ENCODE measurements at places on chromosomes 6 and 20.

- DNase-seq = no peak
Measured at GRCh38 chr6:16375843-16376242, 137.5 kb downstream of the GMPR start.

DNA sequence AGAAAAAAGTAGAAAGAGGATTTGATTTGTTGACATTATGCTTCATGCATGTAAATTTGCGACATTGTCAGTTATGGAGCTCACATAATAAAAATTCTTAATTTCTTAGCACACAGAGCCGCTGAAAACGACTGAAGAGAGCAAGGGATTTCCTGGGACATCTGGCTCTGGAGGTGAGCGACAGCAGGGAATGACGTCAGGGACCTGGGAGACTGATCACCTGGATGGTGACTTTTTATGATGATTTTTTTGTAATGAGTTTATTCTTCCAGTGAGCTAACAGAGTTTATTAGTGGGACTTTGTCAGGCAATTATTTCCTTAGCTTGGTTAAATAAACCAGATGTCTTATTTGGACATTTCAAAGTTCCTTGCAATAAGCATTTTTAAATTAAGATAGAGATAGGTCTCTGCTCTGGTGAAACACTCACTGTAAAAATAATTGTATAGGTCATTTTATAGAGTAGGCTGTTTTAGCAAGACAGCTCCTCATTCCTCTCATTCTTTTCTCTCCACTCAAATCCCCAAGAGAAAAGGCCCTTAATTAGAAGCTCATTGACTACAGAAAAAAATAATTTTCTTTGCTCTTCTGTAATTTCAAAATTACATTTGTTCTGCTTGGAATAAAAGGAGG lies 19.4 kb downstream of the TMEM200A start:
- DNase-seq = no peak

- DNase-seq = no peak
Measured at GRCh38 chr6:36150283-36150682, 20.0 kb downstream of the MAPK13 start.

- peak; percentile 96 for DNase-seq
Measured at GRCh38 chr20:46117704-46118467, at the start of gene CD40. Gene CD40, plus strand, starts transcription at chr20:46118314. Its CDS starts 30 bp downstream, at chr20:46118344.

DNA sequence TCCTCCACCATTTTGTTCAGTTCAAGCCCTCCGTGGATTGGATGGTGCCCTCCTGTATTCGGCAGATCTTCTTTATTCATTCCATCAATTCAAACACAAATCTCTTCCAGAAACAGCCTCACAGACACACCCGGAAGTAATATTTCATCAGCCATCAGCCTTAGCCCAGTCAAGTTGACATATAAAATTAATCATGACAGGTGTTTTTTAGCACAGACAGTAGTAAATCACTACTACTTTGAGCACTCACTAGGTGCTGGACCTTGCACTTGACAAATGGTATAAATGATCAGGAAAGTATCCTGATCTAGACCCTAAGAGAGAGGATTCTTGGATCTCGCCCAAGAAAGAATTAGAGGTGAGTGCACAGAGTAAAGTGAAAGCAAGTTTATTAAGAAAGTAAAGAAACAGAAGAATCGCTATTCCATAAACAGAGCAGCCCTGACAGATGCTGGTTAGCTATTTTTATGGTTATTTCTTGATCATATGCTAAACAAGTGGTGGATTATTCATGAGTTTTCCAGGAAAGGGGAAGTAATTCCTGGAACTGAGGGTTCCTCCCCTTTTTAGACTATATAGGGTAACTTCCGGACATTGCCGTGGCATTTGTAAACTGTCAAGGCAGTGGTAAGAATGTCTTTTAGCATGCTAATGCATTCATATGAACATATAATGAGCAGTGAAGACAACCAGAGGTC lies 194.6 kb upstream of the LAMP5 start:
- no peak for DNase-seq

DNA sequence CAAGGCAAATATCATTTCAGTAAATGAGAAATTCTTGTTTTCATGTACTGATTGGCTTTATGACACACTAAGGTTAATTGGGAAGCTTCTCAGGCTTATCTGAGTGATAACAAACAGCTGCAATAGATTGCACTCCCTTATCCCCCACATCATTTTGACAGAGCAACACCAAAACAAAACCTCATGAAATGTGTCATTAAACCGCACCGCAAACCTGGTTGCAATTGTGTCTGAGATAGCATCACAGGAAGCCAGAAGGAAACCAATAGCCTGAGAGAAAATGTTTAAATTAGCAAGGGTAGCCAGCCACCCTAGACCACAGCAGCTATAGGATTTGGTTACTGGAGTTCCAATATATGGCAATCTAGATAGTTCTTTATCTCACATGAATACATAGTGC lies 31.6 kb upstream of the LAMA4 start:
- DNase-seq = no peak

- DNase-seq = no peak
Measured at GRCh38 chr20:44219791-44220190, 9.2 kb upstream of the OSER1 start.

- no peak for DNase-seq
Measured at GRCh38 chr20:58038123-58038654, 190.3 kb downstream of the ANKRD60 start.

DNA sequence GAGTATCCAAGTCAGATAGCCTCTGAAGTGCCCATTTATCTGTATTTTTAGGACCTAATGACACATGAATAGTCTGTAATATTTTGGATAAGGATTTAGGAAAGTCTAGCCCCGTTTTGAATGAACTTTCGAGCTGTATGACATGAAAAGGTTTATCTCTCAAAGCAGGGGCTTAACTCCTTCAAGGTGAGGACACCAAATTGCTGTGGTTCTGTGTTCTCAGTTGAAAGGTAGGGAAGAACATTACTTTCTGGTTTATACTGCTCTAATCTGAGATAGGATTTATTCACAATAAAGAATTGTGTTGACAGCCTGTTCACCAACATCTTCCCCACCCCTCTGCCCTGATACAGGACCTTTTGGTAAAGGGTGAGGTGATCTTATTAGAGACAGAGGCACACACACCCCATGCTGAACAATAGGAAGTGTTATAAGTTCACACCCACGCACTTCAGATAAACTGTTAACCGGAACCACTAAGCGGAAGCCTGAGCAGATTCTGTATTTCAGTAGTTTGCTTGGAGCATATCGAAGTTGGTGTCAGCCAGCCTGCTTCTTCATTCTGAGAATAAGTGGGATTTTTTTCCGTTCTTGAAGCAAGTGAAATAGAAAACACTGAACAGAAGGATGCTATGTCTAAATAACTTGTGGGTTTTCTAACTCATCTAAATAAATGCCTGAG lies 223.3 kb downstream of the TMEM242 start:
- DNase-seq = no peak

DNA sequence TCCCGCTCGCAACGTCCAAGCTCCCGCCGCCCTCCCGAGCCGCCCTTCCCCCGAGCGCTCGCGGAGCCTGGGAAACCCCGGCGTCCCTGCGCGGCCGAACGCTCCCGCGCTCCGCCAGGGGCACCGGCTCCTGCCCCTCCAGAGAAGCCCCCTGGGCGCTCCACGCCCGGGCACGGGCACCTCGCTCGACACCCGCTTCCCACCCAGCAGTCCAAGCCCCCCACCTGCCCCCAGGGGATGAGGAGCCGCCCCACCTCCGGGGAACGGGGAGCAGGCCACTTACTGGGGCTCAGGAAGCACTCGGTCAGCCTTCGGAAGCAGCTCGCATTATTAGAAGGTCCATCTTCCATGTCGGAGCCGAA lies 1.4 kb downstream of the PDE10A start:
- DNase-seq = no peak

DNA sequence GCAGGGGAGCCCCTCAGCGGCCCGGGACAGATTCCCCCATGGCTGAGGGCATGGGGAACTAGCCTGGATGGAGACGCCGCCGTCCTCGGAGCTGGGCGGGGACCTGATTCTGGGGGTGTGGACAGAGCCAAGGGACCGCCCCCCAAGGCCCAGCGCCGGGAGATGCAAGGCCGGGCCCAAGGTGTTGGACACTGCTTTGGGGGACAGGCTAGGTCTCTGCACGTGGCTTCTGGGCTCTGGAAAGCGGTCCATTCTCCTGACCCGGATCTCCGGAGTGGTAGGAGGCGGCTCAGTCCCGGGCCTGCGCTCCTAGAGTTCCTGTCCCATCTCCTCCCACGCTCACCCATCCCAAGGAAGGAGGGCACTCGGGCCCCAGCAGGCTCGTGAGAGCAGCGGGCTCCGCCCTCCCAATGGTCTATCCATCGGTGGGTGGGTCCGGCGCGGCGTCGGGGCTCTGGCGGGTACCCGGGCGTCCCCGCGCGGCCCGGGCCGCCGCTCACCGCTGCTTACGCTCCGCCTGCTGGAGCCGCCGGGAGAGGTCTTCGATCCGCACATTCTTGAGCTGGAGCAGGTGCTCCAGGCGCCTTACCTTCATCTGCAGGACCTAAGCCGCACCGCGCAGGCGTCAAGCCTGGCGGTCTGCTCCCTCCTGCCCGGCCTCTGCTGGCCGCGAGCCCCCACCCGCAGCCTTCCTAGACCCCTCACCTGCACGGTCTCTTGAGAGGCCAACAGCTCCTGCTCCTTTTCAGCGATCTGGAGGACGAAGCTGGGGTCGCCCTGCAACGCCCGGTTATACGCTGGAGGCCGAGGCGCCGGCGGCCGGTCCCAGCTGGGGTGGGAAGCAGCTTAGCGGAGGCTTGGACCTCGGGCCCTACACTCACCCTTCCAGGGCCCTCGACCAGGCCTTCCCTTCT lies 3.3 kb downstream of the SPEF1 start:
- peak; percentile 86 for DNase-seq

GRCh38 chr20:23602241-23602640 lies 3.5 kb downstream of the CST9 start:
- no peak for DNase-seq

DNA sequence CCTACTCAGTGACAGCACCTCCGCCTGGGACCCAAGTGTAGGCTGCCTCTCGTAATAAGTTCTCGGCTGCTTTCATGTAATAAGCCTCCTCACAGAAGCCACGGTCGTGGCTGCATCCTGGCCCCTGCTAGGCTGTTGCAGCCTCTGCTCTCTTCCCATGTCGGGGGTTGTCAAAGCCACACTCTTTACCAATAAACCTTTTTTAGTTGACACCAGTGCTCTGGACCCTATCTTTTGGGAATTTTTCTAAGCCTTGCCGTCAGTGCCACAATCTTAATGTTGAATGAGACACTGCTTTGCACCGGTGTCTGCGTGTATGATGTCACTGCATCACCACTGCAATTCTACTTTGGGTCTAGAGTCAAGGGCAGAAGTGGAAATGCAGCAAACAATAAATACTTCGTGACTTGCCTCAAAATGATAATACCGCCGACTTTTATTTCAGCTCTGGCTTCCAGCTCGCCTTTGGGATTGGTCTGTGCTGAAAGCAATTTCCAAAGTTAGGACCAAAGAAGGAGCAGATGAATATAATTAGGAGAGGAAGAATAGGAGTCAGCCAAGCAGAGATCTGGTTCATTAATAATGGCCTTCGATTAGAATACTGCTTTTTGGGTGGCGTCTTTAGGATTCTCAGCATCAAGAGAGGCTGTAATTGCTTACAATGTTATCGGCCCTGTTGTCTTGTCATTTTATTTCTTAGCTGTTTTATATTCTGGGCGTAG lies 57.6 kb upstream of the CCN6 start:
- DNase-seq = no peak

GRCh38 chr6:7154341-7155139 lies 46.8 kb downstream of the RREB1 start:
- no peak for DNase-seq

- DNase-seq = no peak
Measured at GRCh38 chr20:46712056-46712636, 2.7 kb downstream of the SLC2A10 start.

DNA sequence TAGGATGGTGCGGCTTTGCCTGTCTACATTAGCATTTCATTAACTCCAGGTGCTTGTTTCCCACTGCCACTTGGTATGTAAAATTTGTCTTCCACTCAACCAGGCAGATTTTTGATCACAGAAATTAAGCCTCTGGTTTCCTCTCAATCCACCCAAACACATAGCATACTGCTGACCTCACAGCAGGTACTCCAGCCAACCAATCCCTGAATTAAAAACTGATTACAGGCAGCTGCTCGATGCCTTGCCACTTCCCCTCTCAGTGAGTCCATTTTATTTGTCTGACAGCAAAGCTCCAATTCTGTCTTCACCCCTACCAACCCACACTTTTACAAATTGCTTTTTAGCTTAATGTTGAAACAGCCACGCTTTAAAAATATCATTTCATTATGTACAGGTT lies 95.2 kb downstream of the PLCB1 start:
- DNase-seq = no peak

GRCh38 chr6:34360556-34360955 lies 31.9 kb downstream of the NUDT3 start:
- no peak for DNase-seq

- no peak for DNase-seq
Measured at GRCh38 chr6:10949579-10950490, 63.0 kb downstream of the SYCP2L start.

GRCh38 chr6:130611366-130611765 lies 215.8 kb upstream of the SMLR1 start:
- no peak for DNase-seq

DNA sequence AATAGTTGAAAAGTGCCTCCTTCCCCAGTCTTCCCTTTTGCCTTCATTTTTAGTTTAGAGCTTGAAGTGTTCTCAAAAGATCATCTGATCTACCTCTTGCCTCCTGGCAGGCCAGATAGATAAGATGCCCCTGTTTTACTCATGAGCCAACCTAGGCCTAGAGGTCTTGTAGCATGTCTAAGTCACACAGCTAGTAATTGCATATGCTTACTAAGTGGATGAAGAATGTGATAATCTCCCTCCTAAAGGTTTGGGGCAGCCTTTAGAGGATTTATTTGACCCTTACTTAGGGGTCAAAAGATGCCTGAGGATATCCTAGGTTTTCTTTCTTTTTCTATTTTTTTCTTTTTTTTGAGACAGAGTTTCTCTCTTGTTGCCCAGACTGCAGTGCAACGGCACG lies 2.1 kb downstream of the C6orf141 start:
- no peak for DNase-seq

GRCh38 chr6:168565112-168565511 lies 124.1 kb downstream of the SMOC2 start:
- DNase-seq = no peak

- peak; percentile 44 for DNase-seq
Measured at GRCh38 chr6:152642578-152643375, 5.6 kb upstream of the SYNE1 start.

GRCh38 chr6:168154263-168154917 lies 75.4 kb upstream of the FRMD1 start:
- no peak for DNase-seq

DNA sequence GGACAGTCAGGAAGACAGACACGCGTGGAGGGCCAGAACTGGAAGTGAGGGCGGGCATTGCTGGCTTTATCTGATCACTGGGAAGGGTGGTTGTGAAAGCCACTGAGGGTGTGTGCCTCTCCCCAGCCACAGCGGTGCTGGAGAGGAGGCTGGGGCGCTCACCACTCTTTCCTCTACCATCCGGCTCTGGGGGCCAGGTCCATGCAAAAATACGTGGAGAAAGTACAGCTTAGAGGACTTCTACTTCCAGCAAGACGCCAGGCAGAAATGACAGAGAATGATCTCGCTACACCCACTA lies 148.8 kb upstream of the RPS6KA2 start:
- DNase-seq = no peak

Measured in pancreas (tissue), 10 donors.